ENCODE measurements at places on chromosomes 12 and 14.

GRCh38 chr14:72882463-72882862, 11.4 kb downstream of the DPF3 start:
- DNase-seq = no peak

GRCh38 chr12:113242026-113242418, 20.8 kb downstream of the TPCN1 start:
- DNase-seq = no peak

GRCh38 chr12:86158956-86159355, 97.2 kb downstream of the MGAT4C start:
- DNase-seq = no peak

- DNase-seq = no peak
Measured at GRCh38 chr12:128069359-128069997, 197.5 kb upstream of the TMEM132C start.

All from naive thymus-derived CD8-positive, alpha-beta T cell (primary cell).